ENCODE measurements at places on chromosomes 16 and 17.

DNA sequence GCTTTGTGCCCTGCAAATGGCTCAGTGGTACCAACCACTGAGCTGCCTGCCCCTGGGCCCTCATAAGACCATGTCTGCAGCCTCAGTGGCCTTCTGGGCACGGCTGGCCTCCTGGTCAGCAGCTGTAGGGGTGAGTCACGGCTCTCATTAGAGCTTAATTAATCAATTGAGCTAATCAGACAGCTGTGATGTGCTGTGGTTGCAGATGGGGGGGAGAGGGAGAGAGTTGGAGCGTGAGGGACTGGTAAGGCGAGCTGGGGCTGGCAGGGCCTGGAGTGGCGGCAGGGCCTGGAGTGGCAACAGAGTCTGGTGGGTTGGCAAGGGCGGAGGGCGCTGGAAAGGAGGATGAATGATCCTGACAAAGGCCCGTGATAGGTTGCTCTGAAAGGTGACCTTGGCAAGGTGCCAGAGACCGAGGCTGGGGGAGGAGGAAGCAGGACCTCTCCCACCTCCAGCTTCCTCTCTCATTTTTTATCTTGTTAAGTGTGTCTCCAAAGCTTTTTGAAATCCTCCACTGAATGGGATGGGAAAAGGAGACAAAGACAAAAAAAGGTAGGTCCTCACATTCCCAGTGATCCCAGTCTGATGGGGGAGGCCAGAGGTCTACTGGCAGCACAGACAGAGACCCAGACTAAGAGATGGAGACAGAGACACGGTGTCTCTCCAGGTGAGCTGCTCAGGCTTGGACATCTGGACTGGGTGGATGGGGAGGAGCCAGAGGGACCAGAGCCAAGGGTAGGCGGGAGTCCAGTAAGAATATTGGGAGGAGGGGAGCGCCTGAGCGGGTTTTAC, 41.6 kb downstream of the DCAKD start:
- DNase-seq = no peak

DNA sequence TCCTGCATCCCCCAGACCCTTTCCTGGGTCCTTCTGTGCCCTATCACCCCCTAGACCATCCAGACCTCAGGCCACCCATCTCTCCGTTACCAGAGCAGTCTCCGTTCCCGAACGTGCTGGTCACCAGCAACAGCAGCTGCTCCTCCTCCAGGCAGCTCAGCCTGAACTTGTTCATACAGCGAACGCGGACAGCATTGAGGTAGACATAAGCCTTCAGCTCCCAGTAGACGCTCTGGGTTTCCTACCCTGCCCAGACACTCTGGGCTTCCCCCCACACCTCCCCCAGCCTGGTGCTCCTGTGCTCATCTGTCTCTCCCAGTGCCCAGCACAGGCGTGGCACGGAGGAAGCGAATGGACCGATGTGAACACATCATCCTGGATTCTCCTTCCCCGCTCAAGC, 41.6 kb upstream of the RNFT1 start:
- DNase-seq = no peak

- no peak for DNase-seq
Observed at GRCh38 chr16:30659507-30660423, 1.5 kb downstream of the FBRS start.

- peak; percentile 69 for DNase-seq
Observed at GRCh38 chr17:43556292-43556691, 10.2 kb upstream of the ETV4 start.

DNA sequence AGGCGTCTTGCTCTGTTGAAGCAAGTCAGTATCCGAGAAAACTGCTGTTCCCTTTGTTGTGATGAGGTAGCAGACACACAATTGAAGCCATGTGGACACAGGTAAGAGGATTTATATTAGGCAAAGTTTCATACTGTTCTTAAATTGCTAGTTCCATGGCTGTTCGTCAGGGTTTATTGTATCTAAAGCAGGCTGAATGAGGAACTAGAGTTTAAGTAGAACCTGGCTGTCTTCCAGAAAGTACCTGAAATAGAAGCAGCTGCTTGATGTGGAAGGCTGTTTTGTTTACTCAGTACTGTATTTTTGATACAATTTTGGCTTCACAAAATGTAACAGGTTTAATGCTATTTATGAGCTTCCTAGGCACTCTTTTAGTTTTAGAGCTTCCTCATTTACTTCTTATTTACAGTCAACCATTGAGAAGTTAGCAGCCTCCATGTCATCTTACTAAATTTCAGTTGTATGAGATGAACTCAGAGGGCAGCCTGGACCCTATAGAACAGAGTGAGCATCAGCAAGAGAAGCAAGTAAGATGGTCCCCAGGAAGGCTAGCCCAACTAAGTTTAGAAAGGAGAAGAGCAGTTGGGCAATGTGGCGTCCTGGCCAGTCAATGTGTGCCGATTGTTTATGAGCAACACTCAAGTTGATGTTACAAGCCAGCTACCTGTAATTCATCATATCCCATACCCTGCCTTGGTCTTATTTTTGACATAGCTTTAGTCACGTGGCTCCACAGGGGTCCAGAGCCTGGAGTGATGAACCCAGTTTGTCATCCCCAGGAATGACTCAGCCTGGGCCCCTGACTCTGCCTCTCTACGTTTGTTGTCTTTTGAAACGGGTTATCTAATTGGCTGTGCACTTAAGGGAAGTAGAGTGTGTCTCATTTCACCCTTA, 9.7 kb upstream of the ARL2BP start:
- DNase-seq = no peak

GRCh38 chr16:11916524-11917285, 949 bp upstream of the GSPT1 start:
- peak; percentile 11 for DNase-seq
